ENCODE measurements at places on chromosomes 1 and 21. TPM values are rescaled to one million over a fixed set of nuclear protein-coding genes. Genes with fewer than 3 reads are reported as not detected.
A peak's percentile ranks its signal among the peaks of the same experiment; 100 is the strongest.

- DNase-seq, result peak; percentile 81
Measured at GRCh38 chr1:54800899-54801759, at the start of gene TTC22. TSS of gene TTC22 (minus strand) at chr1:54801323. CDS start at chr1:54801163, 160 bp downstream.

GRCh38 chr1:30757352-30758120 lies at the start of gene LAPTM5:
TSS of gene LAPTM5 (minus strand) at chr1:30757774. CDS start at chr1:30757745, 29 bp downstream.
- peak; percentile 74 for DNase-seq

DNA sequence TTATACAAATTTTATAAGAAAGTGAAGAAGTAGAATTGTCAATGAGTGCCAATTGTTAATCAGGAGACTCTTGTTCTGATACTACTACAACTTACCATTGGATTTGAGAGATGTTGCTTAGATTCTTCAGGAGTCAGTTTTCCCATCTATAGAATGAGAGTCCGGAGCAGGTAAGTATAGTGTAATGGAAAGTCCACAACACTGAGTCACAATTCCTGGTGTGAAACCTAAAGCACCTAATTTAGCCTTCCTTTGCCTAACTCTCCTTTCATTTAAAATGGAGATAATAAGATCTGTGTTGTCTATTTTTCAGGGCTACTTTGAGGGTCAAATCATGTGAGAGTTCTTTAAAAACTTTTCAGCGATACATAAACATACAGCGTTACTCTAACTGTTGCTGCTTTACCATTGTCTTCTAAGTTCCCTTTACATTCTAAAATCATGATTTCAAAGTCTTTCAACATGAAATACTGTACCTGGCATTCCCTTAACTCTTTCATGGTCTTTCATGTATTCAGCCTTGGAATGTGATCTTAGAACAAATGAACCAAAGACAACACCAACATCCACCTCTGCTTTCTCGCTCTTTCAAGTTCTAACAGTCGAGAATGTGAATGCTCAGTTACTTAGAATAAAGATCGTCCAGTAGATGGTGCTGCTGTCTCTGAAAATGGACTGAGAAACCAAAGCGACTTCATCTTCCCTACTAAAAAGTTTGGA lies 90.9 kb downstream of the SLC30A10 start:
- DNase-seq, result peak; percentile 6

The TIE1 gene
- total RNA-seq, result 0.10 TPM

The SDC3 gene
- 4.4 TPM for total RNA-seq

GRCh38 chr1:229131243-229132105 lies 139.4 kb upstream of the RAB4A start:
- DNase-seq, result no peak

- DNase-seq, result no peak
Measured at GRCh38 chr1:19407494-19408096, 77.7 kb downstream of the CAPZB start.

- DNase-seq, result no peak
Measured at GRCh38 chr1:99589186-99589636, 56.7 kb upstream of the PALMD start.

DNA sequence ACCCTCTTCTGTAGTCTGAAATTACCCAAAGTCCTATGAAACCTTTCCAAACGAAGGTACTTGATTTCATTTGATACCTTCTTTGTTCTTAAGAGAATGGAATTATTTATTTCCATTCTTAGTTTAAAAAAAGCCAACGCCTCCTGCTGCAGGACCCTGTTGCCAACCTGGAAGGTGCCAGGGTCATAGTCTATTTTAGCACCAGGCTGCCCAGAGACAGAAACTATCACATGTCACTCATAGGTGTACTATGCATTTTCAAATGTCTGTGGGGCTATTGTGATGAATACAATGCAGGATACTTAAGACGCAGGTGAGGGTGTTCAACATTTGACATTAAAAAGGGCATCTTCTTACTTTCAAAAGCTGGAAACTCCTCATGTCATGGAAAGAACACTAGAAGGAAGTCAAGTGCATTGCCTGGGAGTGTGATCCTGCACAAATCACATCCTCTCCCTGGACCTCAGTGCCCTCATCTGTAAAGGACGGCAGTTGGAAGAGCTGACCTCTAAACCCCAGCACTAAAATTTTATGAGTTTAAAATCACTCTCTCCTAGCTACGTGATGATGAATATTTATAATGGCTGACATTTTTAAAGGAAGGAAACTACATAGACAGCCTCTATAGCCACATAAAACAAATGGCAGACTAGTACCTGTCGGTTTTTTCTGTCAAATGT lies 107.3 kb upstream of the SYT6 start:
- no peak for DNase-seq

The CSF3R gene
- 0.30 TPM for total RNA-seq

GRCh38 chr21:38675182-38675824 lies 130.4 kb upstream of the ETS2 start:
- no peak for DNase-seq

The FCRL1 gene
- total RNA-seq, result 306 TPM

The PIGR gene
- total RNA-seq, result 1.1 TPM

DNA sequence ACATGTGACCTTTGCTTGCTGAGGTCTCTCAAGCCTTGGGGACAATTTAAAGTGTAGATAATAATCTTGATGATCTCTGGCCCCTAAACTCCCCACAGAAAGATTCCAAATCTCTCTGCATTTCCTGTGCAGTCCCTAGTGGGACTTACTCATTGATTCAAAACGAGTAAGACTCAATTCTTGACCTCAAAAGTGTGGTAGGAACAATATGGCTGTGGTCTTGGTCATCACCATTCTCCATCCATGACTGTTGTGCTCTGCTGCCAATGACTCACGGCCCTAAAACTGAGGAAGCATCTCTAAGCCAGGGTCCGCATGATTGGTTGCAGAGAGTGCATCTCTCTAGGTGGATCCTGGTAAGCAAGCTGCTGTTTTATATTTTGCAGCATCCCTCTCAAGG lies 268.0 kb downstream of the PTGER3 start:
- no peak for DNase-seq

- peak; percentile 73 for DNase-seq
Measured at GRCh38 chr1:230976825-230977747, 1.6 kb downstream of the TTC13 start.

The PGBD5 gene
- total RNA-seq, result not detected

All from B cell (primary cell).